ENCODE measurements at places on chromosomes 1 and 21.

- DNase-seq, result no peak
Observed at GRCh38 chr1:109930252-109930993, 19.8 kb downstream of the CSF1 start.

- peak; percentile 62 for DNase-seq
Observed at GRCh38 chr21:33936301-33937038, 20.9 kb upstream of the ATP5PO start.

GRCh38 chr21:15468368-15468767 lies 261.4 kb upstream of the USP25 start:
- no peak for DNase-seq

DNA sequence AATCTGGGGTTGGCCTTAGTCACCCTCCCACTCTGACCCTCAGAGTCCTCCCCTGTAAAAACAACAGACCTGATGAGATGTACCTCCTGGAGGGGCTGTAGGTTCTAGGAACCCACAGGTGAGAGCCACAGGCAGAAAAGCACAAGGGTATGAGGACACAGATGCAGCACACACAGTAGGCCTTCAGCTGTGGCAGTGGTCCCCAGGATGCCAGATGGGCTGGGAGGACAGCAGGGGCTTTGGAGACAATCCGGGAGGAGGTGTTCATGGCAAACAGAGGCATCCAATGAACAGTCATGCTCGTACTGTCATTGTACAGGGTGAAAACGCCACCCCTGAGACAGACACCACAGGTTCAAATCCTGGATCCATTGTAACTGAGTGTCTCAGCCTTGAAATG lies 463.1 kb downstream of the MATN1 start:
- no peak for DNase-seq

DNA sequence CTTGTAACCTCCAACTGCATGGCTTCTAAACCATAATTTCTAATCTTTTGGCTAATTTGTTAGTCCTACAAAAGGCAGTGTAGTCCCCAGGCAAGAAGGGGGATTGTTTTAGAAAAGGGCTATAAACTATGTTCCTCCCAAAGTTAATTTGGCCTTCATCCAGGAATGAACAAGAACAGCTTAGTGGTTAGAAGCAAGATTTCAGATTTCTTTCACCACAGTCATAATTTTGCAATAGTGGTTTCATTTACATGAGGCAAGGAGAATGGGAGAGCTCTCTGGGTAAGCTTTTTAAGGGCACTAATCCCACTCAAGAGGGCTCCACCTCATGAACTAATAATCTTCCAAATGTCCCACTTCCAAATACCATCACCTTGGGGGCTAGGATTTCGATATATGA lies 1353.9 kb downstream of the NCAM2 start:
- DNase-seq, result no peak

DNA sequence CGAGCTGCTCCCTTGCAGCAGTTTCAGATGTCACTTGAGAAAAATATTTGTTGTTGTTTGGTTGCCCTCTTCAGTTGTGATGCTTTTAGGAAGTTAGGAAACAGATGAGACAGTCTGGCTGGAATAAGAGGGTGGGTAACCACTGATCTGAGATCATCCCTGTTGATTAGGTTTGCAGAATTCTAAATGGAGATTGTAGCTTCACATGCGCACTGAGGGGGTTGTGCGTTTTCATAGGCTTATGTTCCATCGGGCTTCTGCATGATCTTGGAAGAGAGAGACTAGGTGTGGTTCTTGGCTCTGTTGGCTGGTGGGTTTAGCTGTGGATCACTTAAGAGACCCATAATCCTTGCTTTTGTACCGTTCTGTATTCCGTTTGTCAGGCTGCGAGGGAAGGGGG lies 108.1 kb downstream of the CAMTA1 start:
- DNase-seq, result no peak

DNA sequence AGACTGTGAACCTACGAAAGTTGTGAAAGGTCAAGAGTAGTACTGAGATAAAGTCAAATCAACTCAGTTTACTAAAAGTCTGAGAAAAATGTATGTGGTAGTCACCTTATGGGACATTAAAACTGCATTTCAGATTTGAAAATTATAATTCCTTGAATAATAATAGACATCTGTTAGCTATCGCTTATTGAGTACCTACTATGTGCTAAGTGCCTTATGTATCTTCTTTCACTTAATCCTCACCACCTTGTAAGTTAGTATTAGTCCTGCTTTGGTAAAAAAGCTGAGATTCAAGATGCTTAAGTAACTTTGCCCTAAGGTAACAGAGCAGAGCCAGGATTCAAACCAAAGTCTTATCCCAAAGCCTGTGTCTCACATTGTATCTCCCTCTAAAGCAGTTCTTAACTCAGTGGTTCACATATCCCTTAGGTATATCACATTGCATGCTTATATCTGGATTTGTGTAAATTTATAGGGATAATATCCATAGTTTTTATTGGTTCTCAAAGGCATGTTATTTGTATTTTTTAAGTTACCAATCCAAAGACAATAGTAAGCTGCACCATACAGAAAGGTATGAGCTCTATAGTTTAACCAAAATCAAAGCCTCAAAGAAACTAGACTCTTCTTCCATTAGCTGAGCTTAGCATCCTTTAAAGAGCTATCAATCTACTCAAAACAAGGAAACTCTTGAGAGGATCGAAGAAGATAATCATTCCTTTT lies 865 bp downstream of the PIGC start:
- no peak for DNase-seq

- no peak for DNase-seq
Observed at GRCh38 chr1:147673406-147673805, 3.1 kb upstream of the ACP6 start.

- no peak for DNase-seq
Observed at GRCh38 chr1:207628776-207629175, 16.2 kb upstream of the CR1L start.
